ENCODE measurements at places on chromosomes 1 and 21.

- DNase-seq = no peak
These were observed 85.7 kb downstream of the DYRK1A start for GRCh38 chr21:37452227-37452626.

DNA sequence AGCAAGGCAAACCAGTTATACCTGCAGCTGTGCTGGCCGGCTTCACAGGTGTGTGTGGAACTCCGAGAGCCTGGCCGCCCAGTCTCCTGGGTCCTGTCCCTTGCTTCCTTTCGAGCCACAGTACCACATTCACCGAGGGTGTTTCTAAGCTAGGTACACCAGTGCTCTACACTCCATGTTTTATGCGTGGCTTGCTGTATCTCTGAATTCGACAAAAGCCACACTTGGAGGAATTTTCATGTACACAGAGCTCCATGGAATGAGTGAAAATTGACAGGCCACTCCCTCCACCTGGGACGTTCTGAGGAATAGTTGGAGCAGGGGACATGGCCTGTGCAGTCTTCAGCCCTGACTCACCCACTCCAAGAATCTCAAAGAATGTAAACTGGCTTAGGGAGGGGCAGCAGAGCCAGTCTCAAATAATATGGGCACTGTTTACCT, 14.0 kb downstream of the ETS2 start:
- DNase-seq = no peak

GRCh38 chr1:27945020-27945419, 10.2 kb downstream of the SMPDL3B start:
- DNase-seq = no peak

GRCh38 chr1:27504588-27505419, 14.8 kb upstream of the WASF2 start:
- no peak for DNase-seq

- DNase-seq = no peak
These were observed 3.7 kb downstream of the SCAF4 start for GRCh38 chr21:31728191-31728590.

- DNase-seq = no peak
These were observed 582.4 kb downstream of the PLA2G4A start for GRCh38 chr1:187411118-187411517.

GRCh38 chr21:31446226-31446855, 102.3 kb upstream of the TIAM1 start:
- DNase-seq = peak; percentile 27

GRCh38 chr1:8765198-8765597, 52.2 kb downstream of the RERE start:
- DNase-seq = no peak

GRCh38 chr1:178683291-178683690, 41.8 kb upstream of the RALGPS2 start:
- DNase-seq = no peak

GRCh38 chr1:184242507-184242943, 144.3 kb upstream of the C1orf21 start:
- DNase-seq = no peak

- DNase-seq = no peak
These were observed 121.6 kb upstream of the ADAR start for GRCh38 chr1:154729577-154729976.

DNA sequence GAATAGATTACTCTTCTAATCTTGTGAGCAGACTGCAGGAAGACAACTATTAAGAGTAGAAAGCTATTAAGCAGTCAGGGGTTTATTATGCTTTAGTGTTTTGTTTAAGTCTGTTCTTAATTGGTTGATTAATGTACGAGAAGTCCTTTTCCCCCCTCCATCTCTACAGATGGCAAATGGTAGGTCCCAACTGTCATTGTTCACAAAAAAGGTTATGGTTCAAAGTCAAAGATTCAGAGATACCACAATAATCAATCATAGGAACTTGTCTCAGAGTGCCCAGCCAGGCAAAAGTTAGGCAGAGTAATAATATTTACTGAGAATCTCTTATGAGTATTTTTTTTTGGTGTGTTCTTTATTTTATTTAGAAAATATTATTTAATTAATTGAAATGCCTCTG, 26.8 kb downstream of the NFIA start:
- DNase-seq = no peak

- DNase-seq = no peak
These were observed 59.8 kb downstream of the RBM11 start for GRCh38 chr21:14275702-14276205.

DNA sequence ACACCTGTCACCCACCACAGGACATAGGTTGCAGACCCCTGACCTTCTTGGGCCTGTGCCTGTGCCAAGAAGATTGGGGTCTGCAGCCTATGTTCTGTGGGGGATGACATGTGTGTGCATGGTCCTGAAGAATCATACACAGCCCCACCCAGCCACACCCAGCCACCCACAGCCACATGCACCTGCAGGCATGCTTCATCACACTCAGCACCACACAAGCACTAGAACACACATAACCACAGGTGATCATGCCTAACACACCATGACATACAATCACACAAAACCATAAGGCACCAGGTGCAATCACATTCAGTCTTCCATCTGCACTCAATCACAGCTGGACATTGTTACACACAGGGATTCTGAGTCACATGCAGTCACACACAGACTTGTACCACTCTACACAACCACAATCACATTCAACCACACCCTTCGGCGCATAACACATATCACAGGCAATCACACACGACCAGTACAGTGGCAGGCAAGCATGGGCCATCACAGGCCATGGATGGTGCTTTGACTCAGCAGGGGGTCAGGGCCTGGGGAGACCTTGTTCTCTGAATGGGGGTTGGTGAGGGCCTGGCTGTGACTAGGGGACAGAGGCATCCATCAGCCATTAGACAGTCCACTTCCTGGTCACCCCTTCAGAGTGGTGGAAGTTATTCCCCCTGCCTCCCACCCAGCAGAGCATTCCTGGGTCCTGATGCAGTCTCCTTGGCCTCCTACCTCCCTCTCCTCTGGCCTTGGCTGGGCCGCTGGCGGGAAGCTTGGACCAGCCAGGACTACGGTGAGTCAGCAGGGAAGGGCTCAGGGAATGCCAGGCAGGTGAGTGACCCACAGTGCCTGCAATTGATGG, 44.3 kb upstream of the EPS8L3 start:
- no peak for DNase-seq

GRCh38 chr1:244113532-244114320, 62.6 kb downstream of the ZBTB18 start:
- DNase-seq = no peak

GRCh38 chr1:175167861-175168260, 24.7 kb downstream of the KIAA0040 start:
- DNase-seq = no peak

DNA sequence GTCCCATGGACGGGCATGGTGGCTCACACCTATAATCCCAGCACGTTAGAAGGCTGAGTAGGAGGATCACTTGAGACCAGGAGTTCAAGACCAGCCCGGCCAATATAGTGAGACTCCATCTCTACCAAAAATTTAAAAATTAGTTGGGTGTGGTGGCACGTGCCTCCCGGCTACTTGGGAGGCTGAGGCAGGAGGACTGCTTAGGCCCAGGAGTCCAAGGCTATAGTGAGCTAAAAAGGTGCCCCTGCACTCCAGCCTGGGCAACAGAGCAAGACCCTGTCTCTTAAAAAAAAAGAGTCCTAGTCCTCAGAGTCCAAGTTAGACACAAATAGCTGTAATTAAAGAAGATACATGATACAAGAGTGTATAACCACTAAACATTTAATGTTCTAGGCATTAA, 20.1 kb downstream of the TRIT1 start:
- no peak for DNase-seq

- no peak for DNase-seq
These were observed 30.2 kb downstream of the BRDT start for GRCh38 chr1:91979383-91979782.

DNA sequence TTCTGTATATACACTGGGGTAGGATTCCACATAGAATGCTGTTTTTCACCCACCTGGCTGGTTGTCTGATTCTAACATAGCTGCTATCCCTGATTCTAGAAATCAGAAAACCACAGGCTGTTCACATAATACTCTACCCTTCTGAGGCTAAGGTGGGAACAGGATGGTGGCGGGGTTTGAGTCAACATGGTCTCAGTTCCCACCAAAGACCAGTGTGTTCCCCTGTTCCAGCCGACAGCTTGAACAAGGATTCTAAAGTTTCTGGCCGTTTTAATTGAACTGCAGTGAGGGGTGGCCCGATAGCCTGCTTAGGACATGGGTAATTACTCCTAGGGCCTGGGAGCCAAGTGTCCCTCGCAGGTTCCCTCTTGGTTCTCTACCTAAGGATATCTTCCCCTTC, 38.4 kb downstream of the PEX14 start:
- DNase-seq = no peak

- DNase-seq = no peak
These were observed 43.3 kb downstream of the LRRC53 start for GRCh38 chr1:74468982-74469603.

GRCh38 chr1:236281198-236281653, 532 bp downstream of the ERO1B start:
- DNase-seq = peak; percentile 1

DNA sequence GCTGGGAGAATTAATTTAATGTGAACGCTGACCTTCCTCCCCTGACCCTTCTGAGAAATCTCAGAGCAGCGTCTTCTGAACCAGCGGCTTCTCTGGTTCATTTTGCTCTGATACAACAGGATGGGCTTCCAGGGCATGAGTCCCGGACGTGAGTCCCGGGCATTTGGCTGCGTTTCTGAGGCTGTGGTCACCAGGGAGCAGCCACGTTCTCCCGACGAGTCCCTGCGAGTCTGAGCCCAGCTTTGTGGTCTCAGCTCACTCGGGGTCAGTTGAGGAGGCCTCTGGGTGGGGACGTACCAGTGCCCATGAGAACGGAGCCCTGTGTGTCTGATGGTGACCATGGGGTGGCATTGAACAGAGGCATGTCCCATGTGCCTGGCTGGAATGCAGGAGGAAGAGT, 17.7 kb upstream of the OBSCN start:
- DNase-seq = no peak

DNA sequence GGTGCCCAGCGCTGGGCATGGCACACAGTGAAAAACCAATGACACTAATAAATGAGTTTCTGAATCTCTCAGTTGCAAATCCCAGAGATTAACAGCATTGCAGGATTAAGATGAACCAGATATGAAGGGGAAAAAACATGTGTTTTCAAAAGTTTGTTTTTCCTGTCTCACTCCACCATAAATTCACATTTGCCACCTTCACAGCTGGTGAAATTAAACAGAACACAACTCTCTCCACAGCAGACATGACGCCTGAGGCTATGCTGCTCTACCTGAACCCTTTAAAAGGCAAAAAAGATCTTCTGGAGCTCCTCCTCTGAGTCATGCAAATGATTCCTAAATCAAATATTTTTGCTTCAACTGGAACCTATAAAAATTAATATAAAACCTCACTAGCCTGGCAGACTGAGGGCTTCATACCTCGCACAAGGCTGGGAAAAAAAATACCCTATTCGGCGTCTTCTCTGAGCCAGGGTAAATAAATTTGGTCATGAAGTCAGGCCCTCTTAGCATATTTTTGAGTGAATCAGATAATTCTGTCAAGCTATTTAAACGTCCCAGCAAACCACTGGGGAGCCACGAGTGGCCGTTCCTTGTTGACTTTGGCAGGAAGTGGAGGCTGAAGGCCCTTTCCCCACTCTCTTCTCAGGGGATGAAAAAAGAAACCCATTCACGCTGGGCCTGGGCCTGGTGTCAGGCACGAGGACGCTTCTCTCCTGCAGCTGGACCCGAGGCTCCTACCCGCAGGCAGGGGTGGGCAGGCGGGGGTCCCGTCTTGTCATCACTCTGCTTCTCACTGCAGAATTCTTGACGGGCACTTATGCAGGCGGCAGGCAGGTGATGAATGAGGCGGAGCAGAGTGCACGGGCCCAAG, 53.0 kb downstream of the DMRTB1 start:
- no peak for DNase-seq

- no peak for DNase-seq
These were observed 79.3 kb downstream of the DENND1B start for GRCh38 chr1:197695961-197696360.

GRCh38 chr1:110384581-110385321, 6.1 kb downstream of the SLC16A4 start:
- DNase-seq = no peak

- DNase-seq = no peak
These were observed 15.5 kb downstream of the FYB2 start for GRCh38 chr1:56803561-56804156.

Data from stimulated activated CD8-positive, alpha-beta memory T cell treated with anti-CD3 and anti-CD28 coated beads, Interleukin-12 subunit alpha, Interleukin-12 subunit beta, amount 100 ng/mL, for 1 hour (primary cell).